ENCODE measurements at places on chromosomes 6 and 20. TPM values are rescaled to one million over a fixed set of nuclear protein-coding genes. Genes with fewer than 3 reads are reported as not detected.

GRCh38 chr6:139161169-139161568, 26.3 kb downstream of the HECA start:
- no peak for DNase-seq

DNA sequence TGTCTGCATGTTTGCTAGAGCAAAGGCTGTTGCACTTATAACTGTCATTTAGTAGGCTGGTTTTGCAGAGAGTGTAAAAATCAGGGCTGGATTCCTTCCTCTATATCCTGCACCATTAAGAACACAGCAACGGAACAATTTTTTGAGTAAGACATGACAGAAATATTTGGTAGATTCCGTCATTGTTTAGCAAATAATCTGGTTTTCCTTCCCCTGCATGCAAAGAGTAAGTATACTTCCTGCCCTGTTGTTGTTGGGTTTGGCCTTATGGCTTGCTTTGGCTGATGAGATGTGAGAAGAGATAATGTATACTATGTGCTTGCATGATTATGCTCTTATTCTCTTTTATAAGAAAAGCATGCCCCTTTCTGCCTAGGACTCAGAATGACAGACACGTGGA, 23.8 kb downstream of the MANEA start:
- no peak for DNase-seq

GRCh38 chr6:112920994-112921393, 573.9 kb downstream of the RFPL4B start:
- no peak for DNase-seq

GRCh38 chr6:85394853-85395538, 54.9 kb upstream of the NT5E start:
- no peak for DNase-seq

- DNase-seq, result no peak
Observed at GRCh38 chr6:17863901-17864754, 123.3 kb downstream of the KIF13A start.

Gene COL11A2
- total RNA-seq, result 0.11 TPM

Data from ascending aorta (tissue), 2 donors.